ENCODE measurements at places on chromosomes 5 and 9.

- no peak for DNase-seq
These were observed 20.3 kb upstream of the PCDH1 start for GRCh38 chr5:141898448-141899049.

DNA sequence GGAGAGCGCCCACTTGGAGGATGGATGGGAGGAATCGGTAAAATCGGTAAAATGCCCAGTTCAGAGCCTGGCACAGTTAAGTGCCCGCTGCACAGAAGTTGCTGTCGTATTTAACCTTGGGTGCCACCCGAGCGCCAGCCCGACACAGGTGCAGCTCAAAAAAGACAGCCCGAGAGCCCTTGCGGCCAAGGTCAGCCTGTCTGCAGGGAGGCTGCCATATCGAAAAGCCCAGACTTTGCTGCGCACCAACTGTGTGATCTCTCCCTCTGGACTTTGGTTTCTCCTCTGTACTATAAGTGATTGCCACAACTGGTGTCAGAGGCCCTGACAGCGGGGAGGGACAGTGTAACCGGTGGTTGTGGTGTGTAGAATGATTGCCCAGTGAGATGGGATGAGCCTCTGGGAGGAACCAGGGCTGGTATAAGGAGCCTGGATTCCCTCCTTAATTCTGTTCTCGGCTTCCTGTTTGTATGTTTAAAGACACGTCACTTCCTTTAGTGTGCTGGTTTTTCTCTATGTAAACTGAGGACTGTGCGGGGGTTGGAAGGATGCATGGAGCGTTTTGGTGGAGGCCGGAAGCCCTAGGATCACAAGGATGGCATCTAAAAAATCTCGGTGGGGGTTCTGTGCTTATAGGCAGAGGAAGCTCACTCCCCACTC lies 792 bp downstream of the NTMT1 start:
- DNase-seq: no peak

- no peak for DNase-seq
These were observed 443.4 kb upstream of the ST8SIA4 start for GRCh38 chr5:101346447-101346846.

- no peak for DNase-seq
These were observed 15.3 kb downstream of the RAB24 start for GRCh38 chr5:177288191-177288590.

GRCh38 chr9:7358876-7359275 lies 440.7 kb downstream of the DMAC1 start:
- DNase-seq: no peak

DNA sequence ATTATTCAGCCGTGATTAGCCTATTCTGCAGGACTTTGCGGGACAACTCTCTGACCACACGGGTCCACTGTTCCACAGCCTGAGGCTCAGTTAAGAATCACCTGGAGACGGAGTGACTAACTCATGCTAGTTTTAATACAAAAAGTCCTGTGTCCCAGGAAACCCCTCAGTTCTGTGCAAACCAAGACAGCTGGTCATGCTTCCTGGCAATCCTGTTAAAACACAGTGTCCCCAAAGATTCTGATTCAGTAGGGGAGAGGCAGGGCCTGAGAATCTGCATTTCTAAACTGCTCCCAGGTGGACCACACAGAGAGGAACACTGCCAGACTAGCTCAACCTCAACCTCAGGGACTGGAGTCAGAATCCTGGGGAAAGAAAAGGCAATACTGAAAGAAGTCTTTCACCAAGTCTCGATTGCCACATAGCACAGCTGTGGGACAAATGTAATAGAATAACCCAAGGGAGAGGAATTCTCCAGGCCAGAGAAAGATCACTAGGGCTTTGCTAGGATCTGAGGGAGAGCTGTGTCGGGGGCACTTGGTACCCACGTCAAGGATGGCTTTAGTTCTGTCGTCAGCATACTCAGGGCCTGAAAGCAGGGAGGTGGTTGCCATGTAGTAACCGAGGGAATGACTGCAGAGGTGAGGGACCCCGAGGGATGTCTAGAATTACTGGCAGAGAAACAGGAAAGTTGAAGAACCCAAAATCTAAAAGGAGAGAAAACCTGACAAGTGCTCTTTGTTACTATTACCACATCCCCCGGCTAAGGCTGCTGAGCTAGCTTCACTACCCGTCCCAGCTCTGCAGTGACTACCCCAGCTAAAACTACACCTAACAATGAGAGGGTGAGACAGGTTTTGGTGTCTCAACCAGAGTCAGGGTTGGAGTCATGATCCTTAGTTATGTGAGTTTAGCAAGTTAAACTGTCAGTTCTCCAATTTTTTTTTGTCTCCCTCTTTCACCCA lies 8.6 kb downstream of the SUSD1 start:
- DNase-seq: no peak

- no peak for DNase-seq
These were observed 9.0 kb upstream of the ADGRD2 start for GRCh38 chr9:124441291-124441690.

DNA sequence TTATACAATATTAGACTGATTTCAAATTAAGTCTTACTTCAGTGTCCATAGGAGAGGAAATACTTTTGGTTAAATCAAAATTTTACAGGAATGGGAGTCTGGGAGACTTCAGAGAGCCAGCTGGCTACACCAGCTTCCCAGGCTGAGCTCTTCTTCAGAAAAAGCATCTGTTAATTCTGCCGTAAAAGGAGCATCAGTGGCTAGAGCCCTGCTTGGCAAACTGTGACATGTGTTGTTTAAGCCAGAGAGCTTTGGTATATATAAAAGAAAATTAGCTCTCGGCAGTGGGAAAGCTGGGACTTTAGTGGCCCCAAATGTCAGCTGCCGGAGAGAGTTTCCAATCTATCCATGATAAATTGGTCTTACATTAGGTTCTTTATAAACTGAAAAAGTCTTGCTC lies 378.8 kb upstream of the TUSC1 start:
- no peak for DNase-seq

- DNase-seq: no peak
These were observed 16.5 kb upstream of the SPDL1 start for GRCh38 chr5:169567079-169567478.

GRCh38 chr5:133708331-133708850 lies 96.0 kb upstream of the FSTL4 start:
- DNase-seq: no peak

- no peak for DNase-seq
These were observed 128.0 kb downstream of the RASEF start for GRCh38 chr9:82934949-82935348.

- DNase-seq: no peak
These were observed 231.0 kb downstream of the ESM1 start for GRCh38 chr5:54754420-54754819.

- DNase-seq: no peak
These were observed 337.5 kb downstream of the ZNF608 start for GRCh38 chr5:124408738-124409453.

GRCh38 chr5:99138911-99139310 lies 210.1 kb upstream of the CHD1 start:
- no peak for DNase-seq

DNA sequence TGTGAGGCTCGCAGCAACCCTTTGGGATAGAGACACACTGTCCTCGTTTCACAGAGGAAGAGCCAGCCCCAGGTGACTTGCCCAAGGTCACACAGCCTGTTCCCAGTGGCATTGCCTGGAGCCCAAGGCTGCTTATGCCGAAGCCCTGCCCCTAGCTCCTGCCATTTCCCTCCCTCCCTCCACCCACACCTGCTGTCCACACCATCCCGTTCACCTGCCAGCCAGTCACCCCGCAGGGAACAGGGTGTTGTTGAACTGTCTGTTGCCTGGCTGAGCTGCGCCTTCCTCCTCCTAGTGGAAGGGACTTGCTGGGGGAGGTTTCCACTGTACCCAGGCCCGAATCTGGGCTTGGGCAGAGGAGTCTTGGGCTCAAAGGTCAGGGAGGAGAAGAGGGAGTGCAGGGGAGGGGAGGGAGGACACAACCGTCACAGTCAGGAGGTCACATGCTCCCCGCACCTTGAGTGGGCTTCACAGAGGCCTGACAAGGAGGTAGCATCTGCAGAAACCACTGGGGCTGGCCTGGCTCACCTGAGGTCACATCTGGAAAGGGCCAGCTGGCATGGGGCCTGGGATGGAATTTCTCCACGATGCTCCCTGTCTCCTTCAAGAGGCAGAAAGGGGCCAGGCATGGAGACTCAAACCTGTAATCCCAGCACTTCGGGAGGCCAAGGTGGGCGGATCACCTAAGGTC lies 6.3 kb downstream of the TTC16 start:
- DNase-seq: no peak

GRCh38 chr9:133493845-133494540 lies 15.1 kb upstream of the SLC2A6 start:
- no peak for DNase-seq

DNA sequence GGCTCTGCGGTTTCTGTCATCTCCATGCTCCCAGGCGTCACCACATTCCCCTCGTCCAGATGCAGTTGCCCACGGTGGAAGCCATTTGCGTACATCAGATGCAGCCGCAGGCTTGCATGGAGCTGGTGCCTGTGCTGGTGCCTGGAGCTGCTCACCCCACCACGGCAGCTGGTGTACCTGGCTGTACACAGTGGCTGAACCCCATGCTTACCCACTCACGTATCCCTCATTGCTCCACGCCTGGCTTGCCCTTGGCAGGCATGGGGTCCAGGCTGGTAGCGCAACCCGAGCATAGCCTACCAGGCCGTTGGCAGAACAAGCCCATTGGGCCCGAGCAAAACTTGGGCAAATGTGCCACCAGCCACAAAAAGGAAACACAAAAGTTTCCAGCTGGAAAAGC lies 159.5 kb downstream of the GHR start:
- no peak for DNase-seq

DNA sequence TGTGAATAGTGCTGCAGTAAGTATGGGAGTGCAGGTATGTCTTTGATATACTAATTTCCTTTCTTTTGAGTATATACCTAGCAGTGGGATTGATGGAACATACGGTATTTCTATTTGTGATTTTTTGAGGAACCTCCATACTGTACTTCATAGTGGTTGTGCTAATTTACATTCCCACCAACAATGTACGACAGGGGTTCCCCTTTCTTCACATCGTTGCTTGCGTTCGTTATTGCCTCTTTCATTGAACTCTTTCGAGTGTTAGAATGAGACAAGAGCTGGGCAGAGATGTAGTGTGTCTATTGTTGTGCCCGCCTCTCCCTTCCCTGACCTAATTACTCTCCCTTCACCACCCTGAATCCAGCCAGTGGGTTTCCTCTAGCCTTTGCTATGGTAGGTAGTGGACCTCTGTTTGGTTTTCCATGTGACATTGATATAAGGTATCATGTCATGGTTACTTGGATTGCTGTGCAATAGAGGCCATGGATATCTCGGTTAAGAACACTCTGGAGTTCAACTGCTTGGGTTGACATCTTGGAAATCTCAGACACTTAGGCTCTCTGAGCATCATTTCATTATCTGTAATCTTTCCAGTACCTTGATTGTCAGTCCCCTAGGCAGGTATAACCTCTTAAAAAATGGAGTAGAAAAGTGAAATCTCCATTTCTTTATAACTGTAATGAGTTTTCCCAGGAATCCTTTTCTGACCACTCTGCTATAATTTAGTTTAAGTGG lies 19.5 kb downstream of the AOPEP start:
- DNase-seq: no peak

- no peak for DNase-seq
These were observed 453 bp downstream of the RASGEF1C start for GRCh38 chr5:180208435-180209081.

- DNase-seq: no peak
These were observed 75.6 kb upstream of the SLC12A2 start for GRCh38 chr5:128007939-128008338.

GRCh38 chr5:154627698-154628678 lies 127.2 kb upstream of the LARP1 start:
- DNase-seq: no peak

- no peak for DNase-seq
These were observed 197.0 kb downstream of the MCTP1 start for GRCh38 chr5:95087816-95088317.

DNA sequence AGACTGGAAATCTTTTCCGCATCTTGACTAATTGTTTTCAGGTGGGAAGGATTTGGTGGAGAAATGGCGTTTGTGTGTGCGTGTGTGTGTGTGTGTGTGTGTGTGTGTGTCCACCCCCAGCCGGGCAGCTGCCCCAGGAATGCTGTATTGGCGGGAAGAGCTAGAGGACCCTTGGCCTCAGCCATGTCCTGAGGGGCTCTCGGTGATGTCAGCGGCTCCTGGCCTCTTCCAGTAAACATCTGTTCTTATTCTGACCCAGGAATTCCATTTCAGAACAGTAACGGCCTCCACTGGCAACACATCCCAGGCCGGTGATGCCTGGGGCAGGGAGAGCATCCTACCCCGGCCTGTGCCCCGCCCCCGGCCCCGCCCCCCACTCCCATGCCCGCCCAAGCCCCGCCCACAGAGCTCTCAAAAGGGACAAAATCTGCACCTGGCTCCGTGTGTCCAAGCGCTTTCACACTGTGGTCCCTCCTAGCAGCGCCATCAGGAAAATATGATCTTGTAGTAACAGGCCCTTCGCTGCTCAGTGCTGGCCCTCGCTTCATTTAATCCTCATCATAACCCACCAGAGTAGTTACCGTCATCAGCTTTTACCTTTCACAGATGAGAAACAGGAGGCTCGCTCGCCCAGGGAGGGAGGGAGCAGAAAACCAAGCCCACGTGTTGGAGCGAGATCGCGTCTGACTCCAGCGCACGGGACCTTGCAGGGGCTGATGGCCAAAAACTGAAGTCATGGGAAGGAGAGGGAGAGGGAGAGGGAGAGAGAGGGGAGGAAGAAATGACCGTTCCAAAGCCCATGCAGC lies 18.9 kb downstream of the ADAMTS2 start:
- no peak for DNase-seq

DNA sequence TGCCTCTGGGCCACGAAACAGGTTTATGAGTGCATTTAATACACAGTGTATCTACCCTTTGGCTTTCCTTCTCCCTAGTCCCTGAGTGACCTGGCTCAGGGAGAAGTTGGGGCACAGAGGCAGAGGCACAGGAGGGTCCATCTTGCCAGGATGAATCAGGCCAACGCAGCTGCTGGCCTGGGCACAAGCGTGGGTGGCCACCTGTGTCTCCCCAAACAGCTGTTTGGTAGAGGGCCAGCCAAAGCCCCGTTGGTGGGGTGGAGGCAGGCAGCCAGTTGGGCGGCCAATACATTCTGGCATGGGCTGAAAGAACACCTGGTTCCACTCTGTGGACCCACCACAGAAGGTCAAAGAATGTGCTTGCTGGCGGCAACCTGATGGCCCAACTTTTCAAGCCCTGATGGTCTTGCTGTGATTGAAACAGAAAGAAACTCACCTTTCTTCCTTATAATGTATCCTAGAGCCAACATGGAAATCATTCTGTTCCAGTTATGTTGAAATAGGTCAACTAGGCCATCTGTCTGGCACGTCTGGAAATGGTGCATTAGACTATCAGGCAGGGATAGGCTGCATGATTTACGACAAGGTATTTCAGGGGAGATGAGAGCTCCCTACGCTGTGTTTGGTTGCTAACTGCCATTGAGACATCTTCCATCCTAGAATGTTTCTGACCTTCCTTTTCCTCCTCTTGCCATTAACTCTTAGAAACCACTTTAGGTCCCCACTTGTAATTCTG lies 337.4 kb downstream of the ADAMTS6 start:
- DNase-seq: no peak

DNA sequence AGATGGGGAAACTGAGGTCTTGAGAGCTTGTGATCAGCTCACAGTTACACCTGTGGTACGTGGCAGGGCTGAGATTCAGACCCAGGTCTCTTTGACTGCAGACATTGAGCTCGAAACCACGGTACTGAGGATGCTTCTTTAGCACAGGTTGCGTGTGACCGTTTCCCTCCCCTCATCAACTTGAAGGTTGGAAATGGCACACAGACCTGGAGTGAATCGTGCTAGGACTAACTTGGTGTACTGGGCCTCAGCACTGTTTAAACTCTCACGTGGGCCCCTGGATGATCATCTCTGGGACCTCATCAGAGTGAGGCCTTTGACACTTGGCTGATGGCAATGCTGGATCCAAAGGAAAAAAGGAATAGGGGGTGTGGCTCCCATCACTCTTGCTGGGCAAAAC lies 106.0 kb downstream of the MVB12B start:
- DNase-seq: no peak

GRCh38 chr9:119117409-119117808 lies 251.8 kb downstream of the BRINP1 start:
- no peak for DNase-seq

Measured in cortex of kidney (tissue), 1 donor.